ENCODE measurements at places on chromosomes 2 and 18. TPM values are rescaled to one million over a fixed set of nuclear protein-coding genes. Genes with fewer than 3 reads are reported as not detected.

- no peak for DNase-seq
These were observed 13.7 kb downstream of the LMAN2L start for GRCh38 chr2:96726131-96726530.

The LDAH gene
- polyA plus RNA-seq: 22.6 TPM

The CNNM3 gene
- 33.7 TPM for polyA plus RNA-seq

- DNase-seq: no peak
These were observed 351.7 kb downstream of the RAD51AP2 start for GRCh38 chr2:17166506-17166905.

DNA sequence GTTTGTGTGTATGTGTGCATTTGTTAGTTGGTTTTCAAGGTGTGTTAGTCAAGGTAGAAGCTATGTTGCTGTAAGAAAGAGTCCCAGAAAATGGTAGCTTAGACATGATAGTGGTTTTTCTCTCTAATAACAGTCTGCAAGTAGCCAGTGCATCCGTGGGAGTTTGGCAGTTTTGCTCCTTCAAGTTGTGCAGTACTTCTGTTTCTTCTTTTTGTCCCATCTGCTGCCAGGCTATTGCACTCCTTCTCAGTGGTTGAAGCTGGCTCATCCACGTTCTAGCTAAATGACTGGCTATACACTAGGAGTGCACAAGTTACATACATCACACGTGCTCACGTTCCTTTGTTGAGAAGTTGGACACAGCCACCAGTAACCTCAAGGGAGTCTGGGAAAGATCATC, 134.7 kb downstream of the ASXL3 start:
- DNase-seq: no peak
